Activated CD4-positive, alpha-beta T cell treated with anti-CD3 and anti-CD28 coated beads for 36 hours (primary cell): ENCODE measurements at places on chromosomes 6 and 20. TPM values are rescaled to one million over a fixed set of nuclear protein-coding genes. Genes with fewer than 3 reads are reported as not detected.

Gene KDM1B
- 13.4 TPM for total RNA-seq

DNA sequence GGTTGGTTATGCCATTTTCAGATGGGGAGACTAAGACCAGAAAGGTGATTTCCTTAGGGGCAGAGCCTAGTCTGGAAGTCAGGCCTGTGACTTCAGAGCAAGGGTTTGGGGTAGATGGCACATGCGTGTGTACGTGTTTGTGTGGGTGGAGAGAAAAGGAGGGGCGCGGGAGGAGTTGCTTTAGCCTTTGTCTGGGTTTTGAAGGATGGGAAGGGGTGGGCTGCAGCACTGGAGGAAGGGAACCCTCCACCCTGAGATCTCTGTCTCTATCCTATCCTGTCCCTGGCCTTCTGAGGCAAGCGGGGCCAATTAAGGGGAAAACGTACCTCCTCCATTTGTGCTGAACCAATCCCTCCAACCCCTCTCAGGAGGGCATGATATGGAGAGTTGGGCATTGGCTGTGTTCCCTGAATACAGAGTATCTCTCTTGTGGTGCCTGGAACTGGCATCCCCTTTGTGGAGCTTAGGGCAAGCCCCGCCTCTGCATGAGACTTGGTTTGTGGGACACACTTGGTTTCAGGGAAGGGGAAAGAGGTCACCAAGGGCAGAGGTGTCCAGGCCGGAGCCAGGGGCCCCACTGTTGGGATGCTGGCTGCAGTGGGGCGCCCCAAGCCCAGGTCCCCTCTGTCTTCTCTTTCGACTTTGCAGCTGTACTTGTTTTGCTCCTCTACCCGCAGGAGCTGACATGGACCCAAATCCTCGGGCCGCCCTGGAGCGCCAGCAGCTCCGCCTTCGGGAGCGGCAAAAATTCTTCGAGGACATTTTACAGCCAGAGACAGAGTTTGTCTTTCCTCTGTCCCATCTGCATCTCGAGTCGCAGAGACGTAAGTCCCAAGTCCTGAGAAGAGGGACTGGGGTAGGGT lies at the start of gene DBNDD2:
Gene DBNDD2 (plus strand): TSS at position 507 of the 863 bp plus-strand sequence. CDS start 179 bp downstream, at position 686.
- peak; percentile 43 for DNase-seq
- H3K4me1 ChIP-seq, result peaks cover 15% of the 10 kb centered on the region
- H3K27ac ChIP-seq, result peak within 1 kb of the TSS; percentile 39
- H3K4me3 ChIP-seq, result peak within 1 kb of the TSS; percentile 73
- peaks cover 3% of the 10 kb centered on the region for H3K27me3 ChIP-seq

GRCh38 chr20:59560588-59561227 lies 43.6 kb upstream of the PHACTR3 start:
- peaks cover 4% of the 10 kb centered on the region for H3K27me3 ChIP-seq
- no peak for DNase-seq
- no peaks in the 10 kb centered on the region for H3K36me3 ChIP-seq
- no peak overlapping the region for H3K4me3 ChIP-seq
- H3K27ac ChIP-seq, result no peak overlapping the region

GRCh38 chr20:859751-860231 lies 26.3 kb downstream of the FAM110A start:
- no peak overlapping the region for H3K4me3 ChIP-seq
- H3K4me1 ChIP-seq, result peaks cover 28% of the 10 kb centered on the region
- H3K36me3 ChIP-seq, result peaks cover 2% of the 10 kb centered on the region
- no peak overlapping the region for H3K27ac ChIP-seq
- no peak for DNase-seq
- no peaks in the 10 kb centered on the region for H3K27me3 ChIP-seq

- H3K36me3 ChIP-seq, result no peaks in the 10 kb centered on the region
- H3K4me3 ChIP-seq, result no peak overlapping the region
- H3K27ac ChIP-seq, result no peak overlapping the region
- H3K4me1 ChIP-seq, result no peaks in the 10 kb centered on the region
These were observed 157.4 kb upstream of the BMP5 start for GRCh38 chr6:56032715-56033260.

Gene ZNF512B
- total RNA-seq, result 13.1 TPM

Gene TRIM10
- 0.16 TPM for total RNA-seq
